Natural killer cell (primary cell): ENCODE measurements at places on chromosomes 6 and 20. TPM values are rescaled to one million over a fixed set of nuclear protein-coding genes. Genes with fewer than 3 reads are reported as not detected.

The CCN6 gene
- not detected for total RNA-seq

The MCHR2 gene
- total RNA-seq, result not detected

The TFAP2C gene
- not detected for total RNA-seq

The CD93 gene
- 17.9 TPM for total RNA-seq

The RNF39 gene
- total RNA-seq, result not detected

The CTAGE9 gene
- total RNA-seq, result not detected

The BMP6 gene
- total RNA-seq, result 0.25 TPM

The PAK5 gene
- total RNA-seq, result not detected

The HLA-DMB gene
- total RNA-seq, result 19.5 TPM

The PPP1R11 gene
- 75.3 TPM for total RNA-seq

The MUCL3 gene
- not detected for total RNA-seq
